ENCODE measurements at places on chromosomes 1 and 21.
A peak's percentile ranks its signal among the peaks of the same experiment; 100 is the strongest.

- DNase-seq, result peak; percentile 28
Observed at GRCh38 chr1:39405358-39405757, 86.1 kb upstream of the BMP8A start.

DNA sequence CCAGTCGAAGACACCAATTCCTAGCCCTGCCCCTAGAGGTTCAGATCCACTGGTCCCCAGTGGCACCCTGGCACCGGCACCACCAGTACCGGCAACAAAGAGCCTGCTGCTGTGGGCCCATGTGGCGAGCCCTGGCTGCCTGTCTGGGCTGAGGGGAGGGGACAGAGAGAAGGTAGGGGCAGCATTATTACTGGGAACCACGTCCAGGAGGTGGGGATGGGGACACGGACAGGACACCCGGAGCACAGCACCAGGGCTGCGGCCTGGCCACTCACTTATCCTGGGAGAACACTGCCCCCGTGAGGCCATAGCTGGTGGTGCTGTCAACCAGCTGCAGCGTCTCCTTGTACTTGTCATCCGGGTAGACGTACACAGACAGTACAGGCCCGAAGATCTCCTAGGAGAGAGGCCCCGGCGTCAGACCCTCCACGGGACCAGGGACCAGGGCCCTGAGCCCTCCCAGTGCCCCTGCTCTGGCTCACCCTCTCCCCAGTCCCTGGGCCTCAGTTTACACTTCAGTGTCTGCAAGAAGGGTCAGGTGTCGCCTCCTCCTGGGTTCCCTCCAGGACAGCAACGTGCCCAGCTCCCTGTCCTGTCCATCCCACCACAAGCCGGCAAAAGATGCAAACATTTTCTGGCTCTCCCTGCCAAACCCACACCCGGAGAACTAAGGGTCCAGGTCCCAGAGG, 15.8 kb upstream of the TAS1R2 start:
- DNase-seq, result peak; percentile 90

- no peak for DNase-seq
Observed at GRCh38 chr1:12326986-12327385, 97.2 kb downstream of the VPS13D start.

GRCh38 chr1:975365-975764, 6.5 kb downstream of the PERM1 start:
- DNase-seq, result no peak

DNA sequence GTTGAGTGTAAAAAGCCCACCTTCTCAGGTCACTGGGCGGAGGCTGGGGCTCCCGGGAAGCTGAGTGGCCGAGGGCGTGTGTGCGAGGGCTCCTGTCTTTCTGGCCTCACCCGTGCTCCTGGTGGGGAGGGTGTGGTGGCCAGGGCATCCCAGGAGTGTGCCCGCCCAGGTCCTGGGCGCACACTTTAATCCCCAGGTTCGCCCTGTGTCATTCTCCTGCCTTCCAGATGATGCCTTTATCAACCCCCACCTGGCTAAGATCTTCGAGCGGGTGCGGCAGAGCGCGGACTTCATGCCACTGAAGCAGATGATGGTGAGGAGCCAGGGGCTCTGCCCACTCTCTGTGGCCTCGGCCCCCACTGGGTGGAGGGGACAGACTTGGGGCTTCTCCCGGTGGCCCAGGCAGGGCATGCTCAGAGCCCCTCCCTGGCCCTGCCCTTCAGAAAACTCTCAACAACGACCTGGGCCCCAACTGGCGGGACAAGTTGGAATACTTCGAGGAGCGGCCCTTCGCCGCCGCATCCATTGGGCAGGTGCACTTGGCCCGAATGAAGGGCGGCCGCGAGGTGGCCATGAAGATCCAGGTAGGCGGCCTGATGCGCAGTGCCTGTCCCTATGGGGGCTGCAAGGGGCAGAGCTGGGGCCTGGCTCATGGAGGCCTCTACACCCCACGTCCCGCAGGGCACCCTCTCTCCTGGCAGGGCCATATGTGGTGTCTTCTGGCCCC, 42.5 kb downstream of the COQ8A start:
- DNase-seq, result no peak

- no peak for DNase-seq
Observed at GRCh38 chr1:98824736-98825135, 163.2 kb downstream of the SNX7 start.

GRCh38 chr1:149888999-149889289, 10.4 kb upstream of the BOLA1 start:
- DNase-seq, result no peak
